Pancreas (tissue), 10 donors: ENCODE measurements at places on chromosomes 4 and X. TPM values are rescaled to one million over a fixed set of nuclear protein-coding genes. Genes with fewer than 3 reads are reported as not detected.

DNA sequence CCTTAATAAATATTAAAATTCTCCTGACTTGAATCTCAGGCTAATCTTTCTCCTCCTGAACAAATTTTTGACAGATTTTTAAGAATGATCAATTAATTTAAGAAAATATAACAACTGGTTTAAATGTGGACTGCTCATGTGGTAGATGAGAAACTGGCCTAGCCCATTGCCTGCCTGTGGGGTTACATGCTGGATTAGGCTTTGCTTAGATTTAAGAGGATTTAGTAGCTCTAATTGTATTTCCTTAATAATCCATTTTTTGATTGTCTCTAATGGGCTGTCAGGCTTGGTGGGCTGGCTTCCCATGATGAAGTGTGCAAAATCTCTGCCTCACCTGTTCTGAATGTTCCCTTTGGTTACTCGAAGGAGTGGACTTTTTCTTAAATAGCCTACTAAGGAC lies 27.8 kb upstream of the LIMCH1 start:
- no peak overlapping the region for H3K4me3 ChIP-seq
- H3K4me1 ChIP-seq: no peaks in the 10 kb centered on the region
- DNase-seq: no peak
- no peaks in the 10 kb centered on the region for H3K36me3 ChIP-seq
- H3K27me3 ChIP-seq: no peaks in the 10 kb centered on the region

DNA sequence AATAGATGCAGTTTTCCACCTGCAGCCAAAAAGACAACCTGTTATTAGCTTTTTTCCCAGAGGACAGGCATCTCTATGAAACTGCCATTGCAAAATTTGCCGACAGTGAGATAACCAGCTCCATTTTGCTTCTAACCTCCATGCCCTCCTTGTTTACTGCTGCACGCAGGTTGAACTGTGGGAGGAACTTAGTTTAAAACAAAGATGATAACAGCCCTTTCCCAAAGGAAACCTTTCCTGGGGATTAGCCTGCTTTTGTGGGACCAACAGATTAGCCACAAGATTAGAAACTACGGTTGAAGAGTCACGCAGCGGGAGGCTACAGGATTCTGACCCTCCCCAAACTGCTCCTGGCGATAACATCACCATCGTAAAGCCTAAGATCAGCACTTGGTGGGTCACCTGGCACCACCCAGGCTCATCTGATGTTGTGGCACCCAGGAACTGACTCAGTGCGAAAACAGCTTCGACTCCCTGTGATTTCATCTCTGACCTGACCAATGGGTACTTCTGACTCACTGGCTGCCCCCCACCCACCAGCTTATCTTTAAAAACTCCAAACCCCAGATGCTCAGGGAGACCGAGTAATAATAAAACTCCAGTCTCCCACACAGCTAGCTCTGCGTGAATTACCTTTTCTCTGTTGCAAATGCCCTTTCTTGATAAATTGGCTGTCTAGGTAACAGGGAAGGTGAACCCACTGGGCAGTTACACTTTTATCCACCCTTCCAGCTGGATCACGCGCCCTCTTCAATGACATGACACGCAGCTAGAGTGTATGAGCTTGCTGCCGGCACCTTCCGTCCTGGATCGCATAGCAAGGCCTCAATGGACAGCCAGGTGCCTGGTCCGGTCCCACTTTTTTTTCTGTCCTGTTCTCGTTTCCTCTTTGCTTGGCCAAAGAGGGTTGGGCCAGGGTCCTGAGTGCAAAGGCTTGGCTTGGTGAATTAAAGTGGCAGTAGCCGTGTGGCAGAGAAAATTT lies 27.2 kb downstream of the NOP14 start:
- no peaks in the 10 kb centered on the region for H3K27me3 ChIP-seq
- no peaks in the 10 kb centered on the region for H3K4me1 ChIP-seq
- peak; percentile 21 for DNase-seq
- H3K27ac ChIP-seq: no peak overlapping the region

DNA sequence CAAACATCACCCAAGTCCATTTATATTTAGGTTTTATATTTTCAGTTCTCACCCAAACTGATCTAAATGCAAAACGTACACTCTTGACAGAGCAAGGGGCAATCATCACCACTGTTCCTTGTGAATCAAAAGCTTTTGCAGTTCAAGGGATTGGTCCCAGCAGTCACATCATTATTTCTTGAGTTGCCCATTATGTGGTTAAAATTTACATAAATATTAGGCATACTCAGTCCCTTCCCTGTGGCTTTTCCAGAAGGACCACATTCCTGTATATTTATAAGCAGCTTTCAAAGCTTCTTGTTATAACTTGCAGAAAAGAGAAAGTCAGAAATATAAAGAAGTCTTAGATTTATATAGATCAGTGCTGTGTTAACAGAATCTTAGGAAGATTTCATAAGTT lies 224.4 kb downstream of the CLCN4 start:
- no peak overlapping the region for H3K27ac ChIP-seq
- DNase-seq: no peak
- H3K4me1 ChIP-seq: no peaks in the 10 kb centered on the region
- H3K27me3 ChIP-seq: no peaks in the 10 kb centered on the region

DNA sequence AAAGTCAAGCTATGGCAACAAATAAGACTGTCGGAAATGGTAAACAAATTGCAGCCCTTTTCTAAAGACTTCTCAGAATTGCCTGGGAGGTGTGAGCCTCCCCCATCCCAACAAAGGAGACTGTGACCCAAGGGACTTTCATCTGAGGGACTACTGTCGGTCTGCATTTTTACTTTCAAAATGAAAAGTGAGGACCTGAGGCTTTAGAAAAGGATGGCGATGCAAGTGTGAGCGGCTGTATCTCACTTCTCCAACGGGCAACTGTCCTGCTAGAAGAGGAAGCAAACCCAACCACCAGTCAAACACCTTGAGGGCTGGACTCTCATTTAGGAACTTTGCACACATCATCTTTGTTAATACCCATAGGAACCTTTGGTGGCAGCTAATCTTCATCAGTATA lies 62.6 kb upstream of the CLNK start:
- no peaks in the 10 kb centered on the region for H3K36me3 ChIP-seq
- no peaks in the 10 kb centered on the region for H3K4me1 ChIP-seq
- H3K27ac ChIP-seq: no peak overlapping the region
- no peak overlapping the region for H3K4me3 ChIP-seq
- DNase-seq: no peak
- no peaks in the 10 kb centered on the region for H3K27me3 ChIP-seq

Gene C4orf36
- 0.88 TPM for total RNA-seq

GRCh38 chr4:165060938-165061337 lies 7.3 kb downstream of the TRIM75 start:
- no peaks in the 10 kb centered on the region for H3K36me3 ChIP-seq
- H3K4me1 ChIP-seq: no peaks in the 10 kb centered on the region
- DNase-seq: no peak

DNA sequence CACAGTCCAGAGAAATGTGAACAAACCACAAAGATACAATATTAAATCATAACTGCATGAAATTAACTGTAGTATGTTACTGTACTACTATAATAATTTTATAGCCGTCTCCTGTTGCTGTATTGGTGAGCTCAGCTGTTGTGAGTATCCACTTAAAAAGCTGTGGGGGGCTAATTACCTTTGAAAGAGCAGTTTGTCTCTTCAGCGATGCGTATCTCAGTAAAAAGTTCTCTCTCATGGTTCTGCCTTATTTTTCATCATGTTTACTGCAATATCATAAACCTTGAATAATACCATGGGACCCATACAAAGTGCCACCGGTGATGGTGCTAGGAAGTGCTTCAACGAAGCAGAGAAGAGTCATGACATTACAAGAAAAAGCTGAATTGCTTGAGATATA lies 8.4 kb upstream of the MSMO1 start:
- no peaks in the 10 kb centered on the region for H3K27me3 ChIP-seq
- H3K36me3 ChIP-seq: no peaks in the 10 kb centered on the region
- DNase-seq: no peak
- no peak overlapping the region for H3K4me3 ChIP-seq

Gene ESX1
- total RNA-seq: not detected

- no peak overlapping the region for H3K27ac ChIP-seq
- DNase-seq: no peak
- no peak overlapping the region for H3K4me3 ChIP-seq
- H3K36me3 ChIP-seq: no peaks in the 10 kb centered on the region
- no peaks in the 10 kb centered on the region for H3K27me3 ChIP-seq
Observed at GRCh38 chr4:118989098-118990080, 100.7 kb downstream of the SYNPO2 start.

Gene TACC3
- total RNA-seq: 2.9 TPM

GRCh38 chr4:184357772-184358171 lies 116.6 kb downstream of the IRF2 start:
- DNase-seq: no peak
- no peak overlapping the region for H3K27ac ChIP-seq
- no peaks in the 10 kb centered on the region for H3K4me1 ChIP-seq
- no peaks in the 10 kb centered on the region for H3K27me3 ChIP-seq

DNA sequence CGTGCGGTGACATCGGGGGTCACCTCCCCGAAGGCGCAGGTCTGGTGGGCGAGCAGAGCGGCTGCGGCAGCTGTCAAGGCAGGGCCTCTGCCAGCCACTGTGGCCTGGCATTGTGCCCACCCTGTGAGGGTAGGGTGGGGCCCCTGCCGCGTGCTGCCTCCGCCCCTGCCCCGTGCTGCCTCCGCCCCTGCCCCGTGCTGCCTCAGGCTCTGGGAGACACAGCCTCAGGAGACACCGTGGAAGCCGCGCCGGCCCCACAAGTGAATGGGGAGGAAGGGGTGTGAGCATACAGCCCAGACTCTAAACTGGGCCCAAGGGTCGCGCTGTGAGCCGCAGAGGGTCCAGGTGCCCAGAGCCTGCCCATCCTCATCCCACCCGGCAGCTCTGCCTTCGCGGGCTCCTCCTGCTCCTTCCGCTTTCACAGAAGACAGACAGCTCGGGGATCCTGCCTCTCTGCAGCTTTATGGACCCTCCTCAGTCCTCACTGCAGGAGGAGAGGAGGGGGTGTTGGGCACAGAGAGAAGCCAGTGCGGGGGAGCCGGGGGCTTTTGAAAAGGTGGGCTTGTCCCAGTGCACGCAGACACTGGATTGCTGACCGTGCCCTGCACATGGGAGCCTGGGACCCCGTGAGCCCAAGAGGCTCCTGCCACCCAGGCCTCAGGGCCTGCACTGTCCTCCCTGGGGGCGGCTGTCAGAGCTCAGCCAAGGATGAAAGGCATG lies 27.4 kb downstream of the PCGF3 start:
- no peaks in the 10 kb centered on the region for H3K4me1 ChIP-seq
- no peak for DNase-seq
- H3K4me3 ChIP-seq: no peak overlapping the region
- H3K27me3 ChIP-seq: no peaks in the 10 kb centered on the region
- H3K36me3 ChIP-seq: peaks cover 31% of the 10 kb centered on the region
